ENCODE measurements at places on chromosomes 11 and 22.

DNA sequence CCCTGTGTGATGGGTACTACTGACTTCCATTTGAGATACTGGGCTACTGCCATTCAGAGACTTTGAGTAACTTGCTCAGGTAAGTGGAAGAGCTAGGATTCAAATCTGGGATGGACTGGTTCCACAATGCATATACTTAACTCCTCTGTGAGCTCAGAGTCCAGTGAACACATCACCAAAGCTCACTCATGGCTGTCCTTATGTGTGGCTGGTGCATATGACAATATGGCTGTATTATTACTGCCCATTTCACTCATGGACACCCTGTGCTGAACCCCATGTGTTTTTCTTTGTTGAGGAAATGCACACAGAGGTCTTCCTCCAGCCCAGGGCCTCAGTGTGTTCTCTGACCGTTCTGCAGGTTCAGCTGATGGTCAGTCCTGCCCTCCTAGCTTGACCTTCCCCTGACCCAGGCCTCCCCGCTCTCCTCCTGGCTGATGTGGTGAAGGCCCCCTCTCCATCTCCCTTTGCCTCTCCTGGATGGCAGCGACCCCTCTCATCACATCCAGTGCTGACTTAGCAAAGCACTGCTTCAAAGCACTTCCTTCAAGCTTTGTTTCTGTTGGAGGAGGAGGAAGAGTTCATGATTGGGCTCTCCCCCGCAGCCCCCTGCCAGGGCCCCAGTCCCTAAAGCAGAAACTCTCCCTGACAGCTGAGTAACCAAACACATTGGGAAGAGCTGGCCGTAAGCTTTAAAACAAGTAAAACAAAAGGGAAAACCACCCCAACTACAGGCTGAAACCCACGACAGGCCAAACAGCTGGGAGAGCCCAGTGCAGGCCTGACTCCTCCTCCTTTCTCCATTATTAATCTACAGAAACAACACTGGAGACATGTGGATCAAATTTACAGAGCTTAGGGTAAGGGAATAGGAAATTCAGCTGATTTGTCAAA is 101.2 kb downstream of the NAT10 start:
- no peak for DNase-seq

- no peak for DNase-seq
These were observed 881.4 kb upstream of the CHORDC1 start for GRCh38 chr11:91104237-91104636.

- no peak for DNase-seq
These were observed 313.7 kb upstream of the CADM1 start for GRCh38 chr11:115817844-115818468.

DNA sequence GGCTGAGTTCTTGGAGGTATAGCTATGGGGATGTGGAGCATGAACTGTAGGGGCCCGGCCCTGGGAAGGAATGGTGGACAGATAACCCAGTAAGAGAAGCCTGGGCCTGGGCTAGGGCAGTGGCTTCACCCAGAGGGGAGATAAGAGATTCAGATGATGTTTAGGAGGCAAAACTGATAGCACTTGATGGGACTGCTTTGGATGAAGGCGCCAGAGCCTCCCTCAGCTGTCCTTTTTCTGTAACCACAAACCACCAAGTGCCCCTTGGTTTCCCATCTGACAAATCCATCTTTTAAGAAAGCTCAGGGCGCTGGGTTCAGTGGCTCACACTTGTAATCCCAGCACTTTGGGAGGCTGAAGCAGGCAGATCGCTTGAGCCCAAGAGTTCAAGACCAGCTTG is 23.4 kb downstream of the RELT start:
- no peak for DNase-seq

DNA sequence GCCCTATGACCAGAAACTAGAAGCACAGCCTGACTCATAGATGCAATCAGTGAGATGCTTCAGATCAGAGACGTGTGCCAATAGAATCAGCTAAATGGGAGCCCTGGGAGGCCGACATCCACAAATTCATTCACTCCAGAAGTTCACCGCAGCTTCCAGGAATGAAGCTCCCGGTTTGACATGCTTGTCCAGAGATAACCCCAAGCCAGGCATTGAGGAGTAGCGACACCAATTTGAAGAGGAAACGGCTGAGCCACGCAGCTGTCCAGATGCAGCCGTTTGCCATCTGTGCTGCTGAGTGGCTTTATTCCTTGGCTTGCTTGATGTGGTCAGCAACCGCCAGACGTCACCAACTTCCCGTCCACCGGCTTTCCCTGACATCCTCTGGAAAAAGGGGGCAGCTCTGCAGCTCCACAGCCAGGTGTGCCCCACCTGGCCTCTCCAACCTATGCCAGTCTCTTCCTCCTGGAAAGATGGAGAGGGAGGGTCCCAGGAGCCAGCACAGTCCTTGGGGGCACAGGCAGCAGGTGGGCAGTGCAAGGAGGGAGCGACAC is 123.9 kb upstream of the OPCML start:
- no peak for DNase-seq

- DNase-seq = no peak
These were observed 4.6 kb downstream of the GTPBP1 start for GRCh38 chr22:38710351-38710750.

GRCh38 chr11:20373147-20373546 is 9.6 kb downstream of the HTATIP2 start:
- no peak for DNase-seq

DNA sequence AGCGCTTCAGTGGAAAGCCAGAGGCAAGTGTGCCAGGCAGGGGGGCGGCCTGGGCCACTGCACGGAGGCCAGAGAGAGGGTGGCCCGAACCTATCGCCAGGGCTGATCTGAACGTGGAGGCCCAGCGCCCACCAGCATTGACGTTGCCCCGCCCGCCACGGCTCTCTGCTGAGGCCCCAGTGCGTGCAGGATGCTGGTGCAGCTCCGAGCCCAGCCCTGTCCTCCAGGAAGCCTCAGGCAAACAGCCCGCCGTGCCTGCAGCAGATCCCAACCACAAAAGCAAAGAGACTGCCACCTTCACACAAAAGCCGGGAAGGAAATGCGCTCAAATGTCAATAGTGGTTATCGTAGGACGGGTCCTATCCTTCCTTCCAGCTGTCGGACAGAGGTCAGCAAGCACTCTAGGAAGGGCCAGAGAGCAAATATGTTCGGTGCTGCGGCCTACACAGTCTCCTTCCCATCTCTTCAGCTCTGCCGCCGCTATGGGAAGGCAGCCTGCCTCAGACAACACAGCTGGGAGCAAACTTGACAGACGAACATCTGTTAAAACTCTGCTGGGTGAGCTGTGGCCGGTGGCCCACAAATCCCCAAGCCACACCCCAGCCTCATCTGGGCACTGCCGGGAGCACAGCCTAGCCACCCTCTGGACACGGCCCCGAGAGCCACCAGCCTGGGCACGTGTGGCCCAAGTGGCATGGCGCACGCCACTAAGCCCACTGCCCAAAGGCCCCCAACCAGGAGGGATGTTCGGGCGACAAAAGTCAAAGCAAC is 146.2 kb downstream of the CRYBB2 start:
- no peak for DNase-seq

DNA sequence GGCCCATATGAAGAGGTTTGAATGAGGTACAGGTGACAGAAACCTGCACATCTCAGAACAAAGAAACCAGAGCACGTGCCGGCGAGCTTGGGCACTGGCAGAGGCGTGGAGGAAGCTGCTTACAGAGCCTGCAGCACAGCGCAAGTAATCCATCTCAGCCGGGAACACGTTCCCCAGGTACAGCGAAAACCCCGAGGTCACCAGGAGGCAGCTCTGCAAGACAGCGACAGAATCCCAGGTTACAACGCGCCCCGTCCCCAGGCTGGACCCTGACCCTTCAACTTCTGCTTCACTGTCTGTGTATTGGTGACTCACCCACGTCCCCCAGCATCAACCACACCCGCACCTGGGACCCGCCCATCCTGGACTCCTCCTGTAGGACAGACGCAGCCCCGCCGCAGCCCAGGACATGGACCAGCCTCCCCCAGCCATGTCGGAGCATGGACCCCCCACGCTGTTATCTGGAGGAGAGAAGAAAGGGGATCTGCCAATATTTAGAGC is 2.2 kb downstream of the MLC1 start:
- DNase-seq = no peak

- no peak for DNase-seq
These were observed 60.9 kb downstream of the YAP1 start for GRCh38 chr11:102171101-102171500.

GRCh38 chr22:49587421-49587820 is 240.3 kb downstream of the BRD1 start:
- DNase-seq = no peak

GRCh38 chr11:16059332-16059731 is 297.0 kb downstream of the SOX6 start:
- no peak for DNase-seq

DNA sequence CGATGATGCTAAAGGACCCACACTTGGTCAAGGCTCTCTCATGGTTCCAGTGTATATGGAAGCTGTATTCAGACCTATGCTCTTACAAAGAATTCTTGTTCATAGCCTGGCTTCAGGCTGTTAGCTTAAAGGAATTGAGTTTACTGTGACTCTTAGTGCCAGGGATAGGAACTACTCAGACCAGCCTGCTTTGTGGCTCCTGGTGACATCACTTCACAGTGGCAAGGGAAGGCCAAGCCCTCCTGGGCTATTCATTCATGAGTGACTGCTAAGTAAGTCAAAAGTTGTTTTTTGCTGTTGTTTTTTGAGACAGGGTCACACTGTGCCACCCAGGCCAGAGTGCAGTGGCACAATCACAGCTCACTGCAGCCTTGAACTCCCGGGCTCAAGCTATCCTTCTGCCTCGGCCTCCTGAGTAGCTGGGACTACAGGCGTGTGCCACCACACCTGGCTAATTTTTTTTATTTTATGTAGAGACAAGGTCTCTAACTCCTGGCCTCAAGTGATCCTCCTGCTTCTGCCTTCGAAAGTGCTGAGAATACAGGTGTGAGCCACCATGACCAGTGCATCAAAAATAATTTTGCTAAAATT is 9.6 kb downstream of the ART5 start:
- no peak for DNase-seq

DNA sequence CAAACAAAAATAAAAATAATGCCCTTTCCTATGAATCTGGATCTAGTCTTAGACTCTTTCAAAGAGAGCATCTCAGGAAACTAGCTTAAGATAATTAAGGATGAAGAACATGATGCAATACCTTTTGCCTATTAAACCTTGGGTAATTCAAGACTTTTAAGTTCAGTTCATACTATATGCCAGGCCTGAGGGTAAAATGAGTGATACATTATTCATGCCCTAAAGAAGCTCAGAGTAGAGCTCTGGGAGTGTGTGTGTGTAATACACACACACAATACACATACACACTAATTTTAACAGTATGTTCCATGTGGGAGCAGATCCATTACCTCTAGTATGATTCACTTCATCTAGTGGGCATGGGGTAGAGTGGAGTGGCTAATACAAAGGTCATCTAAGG is 651.4 kb upstream of the CHORDC1 start:
- DNase-seq = no peak

GRCh38 chr11:2671748-2672147 is 28.0 kb downstream of the KCNQ1OT1 start:
- no peak for DNase-seq

DNA sequence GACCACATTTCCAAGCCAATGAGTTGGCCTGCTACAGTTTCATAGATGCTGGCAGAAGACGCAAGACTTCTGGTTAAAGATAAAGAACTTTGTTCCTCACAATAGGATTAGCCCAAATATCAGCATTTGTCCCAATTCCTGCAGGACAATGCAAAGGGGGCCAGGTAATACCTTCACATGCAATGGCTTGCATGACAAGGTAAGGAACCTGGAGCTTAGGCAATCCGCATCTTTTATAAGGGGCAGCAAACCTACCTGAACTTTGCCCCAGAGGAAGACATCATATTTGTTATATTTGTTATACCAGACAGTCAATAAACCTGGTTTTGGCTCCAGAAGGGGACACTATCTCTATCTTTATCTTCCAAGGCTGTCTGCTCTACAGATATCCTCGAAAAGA is 5.3 kb downstream of the P2RY6 start:
- DNase-seq = no peak

DNA sequence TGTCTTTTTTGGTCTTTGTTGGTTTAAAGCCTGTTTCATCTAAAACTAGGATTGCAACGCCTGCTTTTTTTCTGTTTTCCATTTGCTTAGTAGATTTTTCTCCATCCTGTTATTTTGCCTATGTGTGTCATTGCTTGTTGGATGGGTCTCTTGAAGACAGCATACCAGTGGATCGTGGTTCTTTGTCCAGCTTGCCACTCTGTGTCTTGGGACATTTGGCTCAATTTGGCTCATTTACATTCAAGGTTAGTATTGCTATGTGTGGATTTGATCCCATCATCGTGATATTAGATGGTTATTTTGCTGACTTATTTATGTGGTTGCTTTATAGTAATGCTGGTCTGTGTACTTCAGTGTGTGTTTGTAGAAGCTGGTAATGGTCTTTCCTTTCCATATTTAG is 31.4 kb upstream of the ANKK1 start:
- DNase-seq = no peak

DNA sequence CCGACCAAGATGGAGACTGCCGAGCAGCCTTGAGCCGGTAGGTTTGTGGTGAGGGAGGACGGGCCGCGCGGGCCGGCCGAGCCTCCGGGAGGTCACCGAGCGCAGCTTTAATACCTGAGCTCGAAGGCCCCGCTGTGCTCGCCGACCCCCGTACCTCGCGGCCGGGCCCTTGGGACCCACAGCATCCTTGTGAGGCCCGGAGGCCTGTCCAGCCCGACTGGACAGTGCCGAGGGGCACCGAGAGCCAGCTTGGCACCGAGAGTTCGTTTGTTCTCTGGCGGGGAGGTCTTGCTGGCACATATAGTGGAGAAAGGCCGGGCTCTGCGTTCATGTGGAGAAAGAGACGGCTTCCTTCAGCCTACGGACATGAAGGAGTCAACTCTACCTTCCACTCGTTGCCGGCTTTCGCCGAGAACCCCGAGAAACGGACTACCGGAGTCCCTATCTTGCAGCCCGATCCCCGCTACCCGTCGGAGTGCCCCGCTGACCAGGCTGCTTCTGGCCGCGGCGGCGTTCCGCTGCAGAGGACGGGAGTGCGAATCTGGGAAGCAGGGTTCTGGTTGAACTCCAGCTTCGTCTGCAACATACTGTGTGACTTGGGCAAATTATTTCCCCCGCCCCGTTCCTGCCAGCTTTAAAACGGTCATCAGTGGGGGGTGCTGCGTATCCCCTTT is 349 bp downstream of the TSSC4 start:
- no peak for DNase-seq

DNA sequence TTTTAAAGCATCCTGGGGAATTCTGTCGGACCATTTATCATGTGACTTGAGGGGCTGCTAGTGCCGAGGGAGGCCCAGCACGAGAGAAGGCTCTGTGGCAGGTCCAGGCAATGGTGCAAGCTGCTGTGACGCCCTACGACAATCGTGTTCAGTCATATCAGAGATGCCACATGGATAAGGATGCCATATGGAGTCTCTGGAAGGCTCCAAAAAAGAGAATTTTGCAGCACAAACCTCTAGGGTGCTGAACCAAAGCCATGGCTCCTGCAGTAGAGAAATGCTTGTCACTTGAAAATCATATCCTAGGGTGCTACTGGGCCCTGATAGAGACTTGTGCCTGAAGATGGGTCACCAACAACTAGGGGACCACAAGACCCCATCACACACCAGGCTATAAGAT is 6.7 kb upstream of the CD6 start:
- no peak for DNase-seq

DNA sequence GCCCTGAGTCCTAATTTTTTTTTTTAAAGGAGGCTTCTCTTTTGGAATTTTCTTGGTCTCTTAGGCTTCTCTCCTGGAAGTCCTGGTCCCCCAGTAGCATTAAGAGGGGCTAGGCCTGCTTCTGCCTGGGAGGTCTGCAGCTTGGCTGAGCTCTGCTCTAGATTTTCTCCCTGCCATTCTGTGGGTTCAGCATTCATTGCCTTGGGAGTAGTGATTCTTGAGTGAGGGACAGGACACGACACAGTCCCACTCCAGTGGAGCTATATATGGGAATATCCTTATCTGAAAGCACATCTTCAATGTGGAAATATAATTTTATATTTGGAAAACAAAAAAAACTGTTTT is 3.7 kb downstream of the IGSF22 start:
- no peak for DNase-seq

Data from activated T-helper 9 cell treated with anti-CD3 and anti-CD28 coated beads, Interleukin-2, amount 50 U/mL, for 16 hours (primary cell).